Cardiac muscle cell (in vitro differentiated cells and primary cell): ENCODE measurements at places on chromosomes 5 and 9.

DNA sequence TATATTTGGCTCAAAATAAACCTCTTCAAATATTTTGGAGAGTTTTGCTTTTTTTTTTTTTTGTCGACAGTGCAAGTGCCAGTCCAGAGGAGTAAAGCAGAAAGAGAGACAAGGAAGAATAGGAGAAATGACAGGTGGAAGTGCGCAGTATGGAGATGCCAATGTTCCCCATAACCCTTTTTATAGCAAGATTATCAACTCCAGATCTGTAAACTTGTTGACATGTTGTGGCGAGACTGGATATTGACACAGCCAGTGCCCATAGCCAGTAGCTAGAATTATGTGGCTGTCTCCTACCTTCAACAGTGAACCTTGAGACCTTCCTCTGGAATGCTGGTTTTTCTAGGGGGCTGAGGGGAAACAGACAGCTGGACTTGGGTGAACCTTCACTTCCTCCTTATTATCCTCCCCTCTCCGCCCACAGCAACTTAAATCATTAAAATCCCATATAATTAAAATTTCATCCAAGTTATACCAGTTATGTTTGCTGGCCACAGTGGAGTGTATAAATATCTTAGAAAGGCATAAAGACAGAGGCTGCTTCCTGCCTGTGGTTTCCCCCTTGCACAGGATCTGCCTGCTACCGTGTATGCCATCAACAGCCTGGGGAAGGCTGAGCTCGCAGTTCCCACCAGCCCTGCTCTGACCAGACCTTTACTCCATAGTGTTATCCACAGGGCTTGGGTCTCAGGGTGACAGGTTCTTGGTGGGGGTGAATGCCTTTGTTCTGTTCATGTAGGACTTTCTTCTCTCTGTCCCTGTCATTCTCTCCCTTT is 112.3 kb upstream of the ANKH start:
- DNase-seq: no peak

DNA sequence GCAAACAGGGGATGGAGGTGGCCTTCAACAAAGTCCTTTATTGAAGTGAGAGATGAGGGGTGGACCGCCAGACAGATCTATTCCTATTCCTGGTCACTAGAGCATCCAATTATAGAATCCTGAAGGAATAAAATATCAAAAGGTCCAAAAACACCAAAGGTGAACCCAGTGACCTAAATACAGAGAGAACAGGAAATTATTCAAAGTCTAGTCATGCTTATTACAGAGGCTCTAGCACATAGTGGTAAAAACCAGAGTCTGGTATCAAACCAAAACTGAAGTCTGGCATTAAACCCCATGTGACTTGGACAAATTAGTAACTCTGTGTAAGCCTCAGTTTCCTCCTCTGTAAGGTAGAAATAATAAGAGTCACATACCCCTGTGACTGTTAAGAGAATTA is 100.5 kb upstream of the SNX2 start:
- no peak for DNase-seq

DNA sequence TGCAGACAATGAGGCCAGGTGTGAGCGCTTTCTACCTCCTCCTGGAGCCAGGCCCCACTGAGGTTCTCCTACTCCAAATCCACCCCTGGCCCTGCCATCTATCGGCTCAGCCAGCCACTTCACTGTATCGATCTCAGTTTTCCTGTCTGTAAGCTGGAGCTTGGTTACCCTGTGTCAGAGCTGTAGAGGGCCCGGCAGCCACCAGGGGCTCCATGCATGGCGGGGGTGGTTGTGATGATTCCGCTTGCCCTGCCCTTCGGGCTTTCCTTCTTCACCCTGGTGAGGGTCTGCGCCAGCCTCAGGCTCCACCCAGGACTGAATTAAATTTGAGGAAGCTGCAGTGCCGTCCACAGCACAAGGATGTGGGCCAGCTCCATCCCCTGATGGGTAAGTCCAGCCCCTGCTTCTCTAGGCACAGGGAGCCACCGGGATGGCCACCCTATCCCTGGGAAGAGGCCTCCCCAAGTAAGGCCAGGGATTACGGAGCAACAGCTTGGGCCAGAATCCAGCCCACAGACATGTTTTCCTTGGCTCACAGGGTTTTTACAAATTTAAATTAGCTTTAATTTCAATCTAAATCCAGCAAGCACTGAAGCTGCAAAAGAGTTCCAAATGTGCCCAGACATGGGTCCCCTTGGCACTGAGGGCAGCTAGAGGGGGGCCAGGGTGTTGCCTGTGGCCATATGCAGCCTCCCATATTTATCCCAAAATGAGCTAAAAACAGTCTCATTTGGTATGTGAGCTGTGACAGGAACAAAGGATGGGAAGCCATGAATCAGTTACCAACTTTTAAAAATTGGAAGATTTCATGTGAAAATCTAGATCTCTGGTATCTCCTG is 89.1 kb upstream of the FBXW11 start:
- no peak for DNase-seq

DNA sequence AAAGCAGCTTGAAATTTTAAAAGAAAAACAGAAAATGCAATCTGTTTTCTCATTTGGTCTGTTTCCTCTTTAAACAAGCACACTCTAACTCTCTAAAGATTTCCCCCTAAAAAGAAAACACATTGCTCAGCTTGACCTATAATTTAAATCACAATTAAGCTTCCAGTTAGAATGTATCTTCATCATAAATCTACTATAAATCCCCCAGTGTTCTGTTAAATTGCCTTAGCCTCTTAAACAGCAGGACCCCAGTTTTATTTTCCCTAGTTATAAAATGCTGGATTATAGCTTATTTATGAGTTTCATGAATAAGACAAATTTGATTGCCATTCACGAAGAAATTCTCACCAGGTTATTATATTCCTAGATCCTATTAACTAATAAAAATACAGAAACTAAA is 8.6 kb upstream of the SMC2 start:
- DNase-seq: no peak

- DNase-seq: no peak
These were observed 5.6 kb downstream of the GNPDA1 start for GRCh38 chr5:142007237-142007544.

DNA sequence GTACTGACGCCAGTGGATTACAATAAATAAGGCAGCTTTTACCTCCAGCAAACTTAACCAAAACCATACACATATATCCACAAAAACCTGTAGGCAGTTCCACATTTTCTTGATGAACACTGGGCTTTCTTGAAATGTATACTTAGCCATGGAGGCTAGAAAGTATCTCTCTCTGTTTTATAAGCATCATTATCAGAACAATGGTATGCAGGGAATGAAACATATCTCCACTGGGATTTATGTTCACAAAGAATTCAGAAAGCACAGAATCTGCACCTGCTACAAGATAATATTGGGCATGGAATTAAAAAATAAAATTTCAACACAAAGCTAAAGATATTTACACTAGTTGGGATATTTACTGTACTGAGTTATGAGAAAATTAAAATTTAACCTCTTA is 126.1 kb upstream of the RASA1 start:
- DNase-seq: no peak

DNA sequence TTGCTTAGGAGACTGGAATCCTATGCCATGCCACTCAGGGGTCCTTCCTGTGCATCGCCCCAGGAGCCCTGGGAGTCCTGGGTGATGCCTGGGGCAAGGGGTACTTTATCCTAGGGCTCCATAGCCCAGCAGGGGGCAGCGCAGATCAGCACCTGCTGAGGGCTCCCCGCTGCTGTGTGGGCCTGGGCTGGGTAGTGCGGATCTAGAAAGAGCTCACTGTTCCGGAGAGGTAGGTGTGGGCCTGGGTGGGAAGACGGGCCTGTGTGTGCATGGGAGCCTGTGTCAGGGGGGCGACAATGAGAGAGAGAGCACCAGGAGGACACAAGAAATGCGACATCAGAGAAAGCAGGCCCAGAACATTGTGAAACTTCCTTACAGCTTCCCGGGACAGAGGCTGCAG is 11.4 kb upstream of the DAB2IP start:
- DNase-seq: peak; percentile 40

- no peak for DNase-seq
These were observed 273.9 kb downstream of the NPR3 start for GRCh38 chr5:32984851-32985610.

- peak; percentile 86 for DNase-seq
These were observed 7.3 kb upstream of the FOXB2 start for GRCh38 chr9:77011973-77012821.

GRCh38 chr5:176614805-176615478 is 5.0 kb upstream of the GPRIN1 start:
- peak; percentile 72 for DNase-seq

DNA sequence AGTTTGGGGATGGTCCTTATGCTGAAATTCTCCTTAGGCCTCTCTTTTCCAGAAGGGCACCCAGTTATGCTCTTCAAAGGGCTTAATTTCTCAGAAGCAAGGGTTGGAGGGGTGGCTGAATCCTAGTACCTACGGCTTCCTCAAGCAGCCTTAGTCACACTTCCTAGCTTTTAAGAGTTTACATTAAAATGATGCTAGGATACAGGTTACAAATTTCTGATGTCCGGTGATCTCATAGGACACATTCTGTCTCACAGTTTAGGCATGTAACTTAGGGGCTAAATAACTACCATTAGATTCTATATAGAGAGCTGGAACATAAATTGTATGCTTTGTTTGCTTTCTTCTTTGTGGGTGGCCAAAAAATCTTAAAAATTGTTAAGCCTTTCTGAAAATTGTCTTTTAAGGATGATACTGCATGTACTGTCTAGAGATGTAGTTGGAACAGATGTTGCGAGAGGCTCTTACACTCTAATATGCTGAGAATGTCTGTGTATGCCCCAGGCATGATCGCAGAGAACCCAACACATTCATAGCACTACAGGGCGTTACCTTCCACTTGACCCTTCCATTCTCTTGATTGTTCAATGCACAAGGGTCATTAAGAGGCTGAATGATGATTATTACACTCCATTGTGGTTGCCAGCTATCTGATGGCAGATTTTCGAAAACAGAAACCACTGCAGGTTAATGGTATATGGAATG is 139.1 kb downstream of the TMEM38B start:
- DNase-seq: no peak

DNA sequence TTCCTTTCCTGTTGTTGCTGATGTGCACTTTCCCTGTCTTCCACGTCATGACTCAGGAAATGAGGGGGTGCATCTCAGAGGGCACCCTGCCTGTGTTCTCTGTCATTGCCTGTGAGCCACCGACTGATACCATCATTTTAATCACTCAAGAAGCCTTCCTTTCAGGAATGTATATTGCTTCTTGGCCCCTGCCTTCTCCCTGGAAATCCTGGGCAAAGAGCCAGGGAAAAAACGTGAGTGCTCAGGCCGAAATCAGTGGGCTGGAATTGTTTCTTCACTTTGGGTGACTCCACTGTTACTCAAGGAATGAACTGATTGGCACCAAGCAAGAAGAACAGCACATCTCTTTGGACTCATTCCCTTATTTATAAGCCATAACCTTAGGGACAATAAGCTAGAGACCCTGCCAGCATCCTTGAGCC is 126.1 kb downstream of the SNX18 start:
- peak; percentile 88 for DNase-seq

DNA sequence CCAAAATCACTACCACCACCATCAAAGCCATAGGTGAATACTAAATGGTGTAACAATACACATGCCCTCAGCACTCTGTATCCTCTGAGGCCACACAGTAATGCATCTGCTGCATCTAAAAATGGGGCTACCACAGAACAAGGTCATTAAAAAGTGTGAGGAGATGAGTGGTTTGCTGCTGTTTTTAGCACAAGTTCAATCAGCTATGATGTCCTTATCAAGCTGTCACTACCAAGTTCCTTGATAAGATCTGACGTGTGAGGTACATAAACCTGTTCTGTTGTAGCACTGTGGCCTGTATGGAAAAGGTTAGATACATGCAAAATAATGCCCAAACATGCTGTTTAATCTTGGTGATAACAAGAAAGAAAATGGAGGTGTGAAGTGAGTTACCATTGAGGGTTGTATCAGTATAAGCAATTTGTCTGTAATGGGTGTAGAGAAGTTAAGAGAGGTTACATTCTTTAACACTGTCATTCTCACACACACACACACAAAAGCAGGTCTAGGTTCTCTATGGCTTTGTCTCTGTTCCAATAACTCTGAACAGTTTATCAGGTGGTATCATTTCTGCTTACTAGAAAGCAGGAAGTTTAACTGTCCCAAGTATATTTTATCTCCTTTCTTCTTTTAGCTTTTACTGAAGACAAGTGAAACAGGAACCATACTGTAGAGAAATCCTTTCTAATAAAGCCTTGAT is 252.9 kb downstream of the CWC27 start:
- no peak for DNase-seq

GRCh38 chr5:73861313-73861988 is 235.5 kb downstream of the ARHGEF28 start:
- DNase-seq: no peak
